ENCODE measurements at places on chromosomes 5 and 9.

DNA sequence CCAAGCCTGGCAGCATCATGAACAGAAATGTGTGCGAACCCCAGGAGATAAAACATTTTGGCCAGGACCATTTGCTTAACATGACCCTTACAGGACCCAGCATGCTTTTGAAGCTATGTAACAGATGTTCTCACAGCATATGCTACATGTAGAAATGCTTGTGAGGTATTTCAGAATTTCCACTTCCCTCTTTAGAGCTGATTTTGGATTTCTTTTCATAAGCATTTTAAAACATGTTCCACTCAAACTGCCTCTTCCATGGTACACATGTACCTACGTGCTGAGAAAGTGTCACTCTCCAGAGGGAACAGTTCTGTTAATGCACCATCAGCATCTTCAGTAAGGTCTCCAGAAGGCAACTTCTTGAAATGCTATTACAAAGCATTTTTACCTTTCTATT is 15.7 kb upstream of the TSSK1B start:
- no peak for DNase-seq

GRCh38 chr9:38227656-38228055 is 158.6 kb upstream of the SHB start:
- DNase-seq: no peak

- DNase-seq: no peak
These were observed 86.2 kb upstream of the PIK3R1 start for GRCh38 chr5:68129364-68129763.

- no peak for DNase-seq
These were observed 657.5 kb upstream of the DMAC1 start for GRCh38 chr9:8457055-8457454.

DNA sequence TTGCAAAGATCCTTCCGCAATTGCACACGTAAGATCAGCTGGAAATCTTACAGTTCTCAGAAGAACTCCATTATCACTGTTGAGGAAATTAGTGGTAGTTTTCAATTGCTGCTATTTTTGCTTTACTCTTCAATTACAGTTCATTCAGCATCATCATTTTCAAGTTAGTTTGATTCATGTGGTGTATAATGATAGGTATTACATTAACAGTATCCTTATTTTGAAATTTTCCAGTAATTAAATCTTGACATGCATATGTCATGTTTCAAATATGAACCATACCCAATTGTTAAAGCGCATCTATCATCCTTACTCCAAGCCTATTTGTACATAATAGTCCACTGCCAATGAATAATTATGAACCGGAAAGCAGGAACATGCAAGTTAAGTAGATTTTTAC is 60.3 kb downstream of the NR6A1 start:
- DNase-seq: no peak

DNA sequence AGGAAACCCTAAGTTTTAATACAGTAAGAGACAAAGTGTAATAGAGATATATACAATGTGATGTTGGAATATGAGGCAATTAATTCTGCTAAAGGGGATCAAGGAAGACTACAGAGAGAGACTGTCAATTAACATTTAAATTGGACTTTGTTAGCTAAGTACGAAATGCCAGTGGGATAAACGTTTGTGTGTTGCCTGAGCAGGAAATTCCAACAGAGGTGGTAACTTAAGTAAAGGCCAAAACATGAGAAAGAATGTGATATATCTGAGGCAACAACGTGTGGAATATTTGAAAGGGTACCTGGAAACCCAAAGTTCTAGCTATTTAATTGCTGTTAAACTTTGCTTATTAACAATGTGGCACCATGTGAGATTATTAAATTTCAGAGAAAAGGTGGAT is 1666.9 kb upstream of the WWC1 start:
- no peak for DNase-seq

DNA sequence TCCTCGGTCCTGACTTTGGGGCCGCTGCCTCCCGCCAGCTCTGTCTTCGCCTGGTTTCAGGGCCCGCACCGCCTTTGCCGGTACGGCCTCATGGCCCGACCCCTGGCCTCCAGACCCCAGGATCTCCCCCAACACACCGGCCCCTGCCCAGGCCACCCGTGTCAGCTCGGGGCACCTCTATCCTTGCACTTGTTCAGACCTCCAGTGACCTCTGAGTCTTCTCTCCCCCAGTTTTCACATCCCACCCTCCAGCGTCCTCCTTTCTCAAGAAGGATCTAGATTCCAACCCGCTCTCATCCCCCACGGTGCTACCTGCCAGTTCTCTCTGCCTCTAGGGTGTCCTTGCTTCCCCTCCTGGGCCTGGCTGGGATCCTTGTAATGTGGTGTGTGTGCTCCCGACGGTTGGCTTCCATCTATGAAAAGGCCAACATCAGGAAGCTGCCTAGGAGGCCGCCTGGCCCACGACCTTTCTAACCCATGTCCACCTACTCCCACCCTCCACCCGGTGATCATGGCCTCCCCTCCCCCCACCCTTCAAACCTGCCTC is 61.1 kb downstream of the SPATA31C2 start:
- no peak for DNase-seq

- DNase-seq: no peak
These were observed 133.9 kb downstream of the FSTL4 start for GRCh38 chr5:133478199-133478985.

GRCh38 chr5:135266975-135267374 is 132.1 kb downstream of the MACROH2A1 start:
- no peak for DNase-seq

- DNase-seq: no peak
These were observed 15.2 kb upstream of the SLC36A1 start for GRCh38 chr5:151432210-151432609.

GRCh38 chr9:71680189-71680980 is 87.9 kb downstream of the CEMIP2 start:
- no peak for DNase-seq

- DNase-seq: peak; percentile 43
These were observed 10.2 kb upstream of the TIFAB start for GRCh38 chr5:135462304-135462703.

- peak; percentile 2 for DNase-seq
These were observed 112.6 kb upstream of the NFIL3 start for GRCh38 chr9:91536211-91536691.

DNA sequence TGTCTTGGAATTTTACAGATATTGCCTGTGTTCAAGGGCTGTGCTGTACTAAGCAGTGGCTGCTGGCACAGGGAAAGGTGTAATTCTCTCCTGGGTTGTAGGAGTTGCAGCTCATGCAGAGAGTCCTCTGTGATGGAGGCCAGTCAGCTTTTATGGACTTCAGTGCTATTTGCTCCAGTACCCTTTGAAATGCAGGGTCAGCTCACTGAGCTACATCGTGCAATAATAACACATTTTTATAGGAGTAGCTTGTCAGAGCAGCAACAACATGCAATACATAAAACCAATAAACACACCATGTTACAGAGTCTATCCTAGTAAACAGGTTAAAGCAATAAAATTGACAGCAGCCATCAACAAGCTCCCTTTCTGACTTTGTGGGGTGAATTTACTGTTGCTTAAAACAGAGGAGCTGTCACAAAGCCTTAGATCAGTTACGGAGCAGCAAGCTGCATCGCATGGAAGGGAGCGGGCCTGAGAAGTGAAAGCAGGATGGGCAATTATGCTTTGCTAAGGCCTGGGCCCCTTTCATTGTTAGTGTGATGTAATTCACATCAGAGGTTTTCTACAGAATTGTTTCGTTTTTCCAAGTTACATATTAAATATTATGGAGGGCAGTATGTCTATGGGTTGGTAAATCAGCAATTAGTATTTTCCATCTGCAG is 16.8 kb downstream of the CD180 start:
- DNase-seq: no peak

GRCh38 chr5:171395042-171395441 is 7.4 kb downstream of the NPM1 start:
- DNase-seq: no peak

DNA sequence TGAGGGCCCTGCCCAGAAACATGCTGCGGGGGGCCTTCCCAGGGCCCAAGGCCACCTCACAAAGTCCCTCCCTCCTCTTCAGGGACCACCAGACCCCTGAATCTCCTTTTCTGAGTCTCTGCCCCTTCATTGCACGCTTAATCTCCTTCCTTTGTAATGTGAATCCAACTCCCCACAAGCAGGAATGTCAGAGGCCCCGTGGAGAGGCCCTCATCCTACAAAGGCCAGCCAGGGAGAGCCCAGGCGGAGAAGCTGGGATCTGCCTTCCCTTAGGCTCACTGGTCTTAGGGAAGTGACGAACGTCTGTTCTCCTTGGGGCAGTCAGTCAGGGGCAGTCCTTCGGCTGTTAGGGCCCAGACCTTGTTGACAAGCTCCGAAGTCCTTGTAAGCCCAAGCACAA is 2.3 kb downstream of the SMIM33 start:
- DNase-seq: no peak

All from thyroid gland (tissue), 4 donors.